Osteocyte (in vitro differentiated cells): ENCODE measurements at places on chromosomes 11 and 22.

- no peak for DNase-seq
These were observed 19.6 kb upstream of the CCDC134 start for GRCh38 chr22:41780746-41781505.

GRCh38 chr11:133516845-133517244 lies 15.5 kb downstream of the OPCML start:
- DNase-seq = no peak

DNA sequence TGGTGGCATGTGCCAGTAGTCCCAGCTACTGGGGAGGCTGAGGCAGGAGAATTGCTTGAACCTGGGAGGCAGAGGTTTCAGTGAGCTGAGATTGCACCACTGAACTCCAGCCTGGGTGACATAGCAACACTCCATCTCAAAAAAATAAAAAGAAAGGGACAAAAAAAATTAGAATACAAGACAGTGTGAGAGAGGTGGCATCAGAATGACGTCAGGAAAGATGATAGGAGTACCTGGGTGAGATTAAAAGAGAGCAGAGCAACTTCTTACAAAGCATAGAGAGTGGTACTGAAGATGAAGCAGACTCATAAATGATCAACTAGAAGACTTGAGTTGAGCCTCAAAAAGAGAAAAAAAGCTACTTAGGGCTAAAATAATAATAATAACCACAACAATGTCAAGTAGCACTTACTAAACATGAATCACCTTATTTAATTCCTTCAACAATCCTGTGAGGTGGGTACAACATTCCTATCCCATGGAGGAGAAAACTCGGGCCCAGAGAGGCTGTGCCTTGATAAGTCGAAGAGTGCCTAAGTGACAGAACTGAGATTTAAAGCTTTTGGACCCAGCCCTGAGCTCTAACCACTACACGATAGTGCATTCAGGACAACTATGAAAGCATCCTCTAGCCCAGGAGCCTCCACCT lies 5.2 kb upstream of the SLN start:
- DNase-seq = no peak

GRCh38 chr11:7892840-7893254 lies 38.2 kb downstream of the OR10A6 start:
- DNase-seq = no peak

DNA sequence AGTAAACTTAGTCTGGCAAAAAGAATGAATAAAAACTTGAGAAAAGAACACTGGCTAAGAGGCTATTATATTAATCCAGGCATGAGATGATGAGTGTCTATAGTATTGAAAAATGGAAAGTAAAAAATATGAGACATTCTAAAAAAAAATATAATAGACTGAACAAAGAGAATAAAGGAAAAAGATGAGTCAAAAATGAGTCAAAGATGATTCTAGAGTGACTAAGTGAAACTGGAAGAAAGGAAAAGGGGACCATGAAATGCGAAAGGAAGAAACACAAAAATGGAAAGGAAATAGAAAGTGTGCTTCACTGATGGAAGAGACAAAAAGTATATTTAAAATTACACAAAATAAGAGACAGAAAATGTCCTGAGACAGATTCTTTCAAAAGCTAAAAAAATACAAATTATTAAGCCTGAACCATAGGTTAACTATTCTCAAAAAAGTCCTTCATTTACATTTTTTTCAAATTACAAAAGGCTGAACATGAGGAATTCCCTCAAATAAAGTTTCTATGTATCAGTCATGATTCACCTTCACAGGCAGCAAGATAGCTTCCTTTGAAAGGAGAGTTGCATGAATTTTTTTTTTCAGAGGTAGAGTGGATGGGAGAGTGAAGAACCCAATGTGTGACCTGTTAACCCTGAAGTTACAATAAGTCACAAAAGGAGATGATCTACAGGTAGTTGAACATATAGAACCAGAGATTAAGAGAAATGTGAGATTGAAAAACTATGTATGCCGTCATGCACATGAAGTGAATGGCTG lies 75.2 kb downstream of the EIF3M start:
- no peak for DNase-seq

- DNase-seq = no peak
These were observed 113.6 kb upstream of the NNMT start for GRCh38 chr11:114182471-114183043.

GRCh38 chr22:43118024-43118849 lies 7.7 kb downstream of the BIK start:
- no peak for DNase-seq

DNA sequence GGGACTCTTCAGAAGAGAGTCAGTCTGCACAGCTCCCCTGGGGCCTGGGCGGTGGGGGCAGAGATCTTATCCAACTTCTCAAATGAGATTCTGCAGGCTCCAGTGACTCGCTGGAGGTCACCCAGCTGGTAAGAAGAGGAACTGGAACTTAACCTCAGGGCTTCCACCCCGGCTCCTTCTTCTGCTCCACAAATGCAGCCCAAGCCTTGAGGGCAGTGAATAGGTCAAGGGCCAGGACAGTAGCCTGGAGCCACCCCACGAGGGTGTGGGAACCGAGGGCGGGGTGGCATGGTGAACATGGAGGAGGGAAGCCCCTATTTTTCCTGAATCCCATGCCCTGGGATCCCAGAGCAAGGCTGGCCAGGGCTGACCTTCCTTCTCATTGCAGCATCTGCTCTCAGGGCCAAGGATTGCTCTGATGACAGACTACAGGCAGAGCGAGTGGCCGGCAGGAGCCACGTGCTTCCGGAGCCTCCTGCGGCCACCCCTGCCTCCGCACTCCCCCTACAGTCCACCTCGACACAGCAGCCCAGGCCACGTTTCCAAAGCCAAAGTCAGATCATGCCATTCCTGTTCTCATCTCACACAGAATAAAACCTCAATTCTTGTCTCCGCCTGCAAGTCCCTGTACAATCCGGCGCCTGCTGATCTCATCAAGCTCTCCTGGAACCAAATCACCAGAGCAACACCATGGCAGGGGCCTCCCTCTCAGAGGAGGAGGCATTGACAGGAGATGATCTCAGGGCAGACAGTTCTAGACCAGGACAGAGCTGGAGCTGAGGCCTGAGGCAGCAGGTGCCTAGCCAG lies 21.1 kb upstream of the UPK3A start:
- DNase-seq = no peak

- DNase-seq = no peak
These were observed 102.7 kb downstream of the BCR start for GRCh38 chr22:23282986-23283385.

GRCh38 chr11:86136538-86136937 lies 67.7 kb upstream of the PICALM start:
- no peak for DNase-seq

- DNase-seq = no peak
These were observed 228.3 kb downstream of the KIRREL3 start for GRCh38 chr11:126772267-126772666.

- DNase-seq = no peak
These were observed 20.6 kb downstream of the STARD10 start for GRCh38 chr11:72773291-72773690.

- DNase-seq = no peak
These were observed 95.0 kb upstream of the CD44 start for GRCh38 chr11:35043936-35044335.

DNA sequence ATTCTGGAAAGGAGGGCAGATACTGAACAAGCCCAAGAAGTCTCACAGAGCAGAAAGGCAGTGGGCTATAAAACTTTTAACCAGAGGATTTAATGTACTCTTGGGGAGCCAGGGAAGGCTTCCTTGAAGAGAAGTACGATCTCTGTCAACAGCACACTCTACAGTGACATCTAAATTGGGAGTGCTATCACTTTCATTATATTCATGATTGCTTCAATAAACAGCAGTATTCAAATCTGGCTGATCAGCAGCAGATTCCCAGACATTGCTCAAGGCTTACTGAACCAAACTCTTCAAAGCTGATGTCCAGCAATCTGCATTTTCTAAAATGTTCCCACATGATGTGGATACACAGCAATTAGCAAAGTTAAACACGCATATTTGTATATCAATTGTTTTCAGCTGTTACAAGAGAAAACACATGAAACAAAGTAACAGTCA lies 44.2 kb downstream of the SYTL2 start:
- DNase-seq = no peak

DNA sequence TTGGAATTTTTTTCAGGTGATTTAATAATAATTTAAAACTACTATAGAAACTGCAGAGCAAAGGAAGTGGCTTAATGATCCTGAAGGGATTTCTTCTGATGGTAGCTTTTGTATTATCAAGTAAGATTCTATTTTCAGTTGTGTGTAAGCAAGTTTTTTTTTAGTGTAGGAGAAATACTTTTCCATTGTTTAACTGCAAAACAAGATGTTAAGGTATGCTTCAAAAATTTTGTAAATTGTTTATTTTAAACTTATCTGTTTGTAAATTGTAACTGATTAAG lies 3.4 kb downstream of the MALAT1 start:
- no peak for DNase-seq

DNA sequence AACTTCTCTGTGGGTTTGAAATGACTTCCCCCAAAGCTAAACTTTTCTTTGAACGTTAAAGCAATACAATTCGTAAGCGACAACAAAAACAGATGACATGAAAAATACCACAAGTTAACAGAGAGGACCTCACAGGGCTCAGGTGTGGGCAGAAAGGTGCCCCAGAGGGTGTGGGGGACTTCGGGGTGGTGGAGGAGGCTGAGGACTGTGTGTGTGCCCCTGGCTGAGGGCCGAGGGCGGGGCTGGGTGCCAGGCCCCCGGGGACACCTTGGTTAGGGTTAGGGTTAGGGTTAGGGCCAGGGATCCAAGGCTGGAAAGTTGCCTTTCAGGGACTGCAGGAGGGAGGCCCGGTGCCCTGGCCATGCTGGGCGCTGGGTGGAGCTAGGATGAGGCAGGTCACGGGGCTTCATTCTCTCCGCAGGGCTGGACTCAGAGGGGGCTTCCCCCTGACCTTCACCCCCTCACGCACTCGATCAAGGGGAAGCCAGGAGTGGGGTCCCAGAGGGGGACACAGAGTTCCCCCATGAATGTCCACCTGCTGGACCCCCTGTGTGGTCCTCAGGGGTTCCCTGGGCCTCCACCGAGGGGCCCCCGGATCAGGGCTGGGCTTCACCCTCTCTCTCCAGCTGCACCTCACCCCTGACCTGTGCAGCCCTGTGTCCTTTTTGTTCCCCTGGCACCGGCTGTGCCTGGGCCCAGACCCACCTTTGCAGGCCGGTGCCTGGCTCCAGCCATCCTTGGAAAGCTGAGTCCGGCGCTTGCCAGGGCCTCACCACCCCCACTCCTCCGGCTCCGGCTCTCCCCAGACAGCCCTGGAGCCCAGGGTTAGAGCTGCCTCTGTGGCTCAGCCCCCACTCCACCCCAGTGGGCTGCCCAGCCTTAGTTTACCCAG lies 7.0 kb downstream of the TNNI2 start:
- no peak for DNase-seq
